ENCODE measurements at places on chromosomes 5 and 9. TPM values are rescaled to one million over a fixed set of nuclear protein-coding genes. Genes with fewer than 3 reads are reported as not detected.

The KLHL9 gene
- polyA plus RNA-seq, result 7.4 TPM

The IFNE gene
- 0.11 TPM for polyA plus RNA-seq

The AIF1L gene
- polyA plus RNA-seq, result 19.8 TPM

The PLPP7 gene
- polyA plus RNA-seq, result 2.7 TPM

The LCN6 gene
- 0.17 TPM for polyA plus RNA-seq

The QSOX2 gene
- polyA plus RNA-seq, result 16.4 TPM

The PRRX2 gene
- 0.19 TPM for polyA plus RNA-seq

The PCDHGA5 gene
- 0.36 TPM for polyA plus RNA-seq

The GNA14 gene
- polyA plus RNA-seq, result 2.1 TPM

The PDE6A gene
- not detected for polyA plus RNA-seq

The RGS3 gene
- 356 TPM for polyA plus RNA-seq

The ENC1 gene
- polyA plus RNA-seq, result 53.3 TPM

The POU5F2 gene
- polyA plus RNA-seq, result 0.11 TPM

The GADD45G gene
- 0.46 TPM for polyA plus RNA-seq

The MEF2C gene
- polyA plus RNA-seq, result 21.2 TPM

The FOXD4L6 gene
- polyA plus RNA-seq, result not detected

The ADCY2 gene
- under 0.01 TPM for polyA plus RNA-seq
